ENCODE measurements at places on chromosomes 1 and 21. TPM values are rescaled to one million over a fixed set of nuclear protein-coding genes. Genes with fewer than 3 reads are reported as not detected.

DNA sequence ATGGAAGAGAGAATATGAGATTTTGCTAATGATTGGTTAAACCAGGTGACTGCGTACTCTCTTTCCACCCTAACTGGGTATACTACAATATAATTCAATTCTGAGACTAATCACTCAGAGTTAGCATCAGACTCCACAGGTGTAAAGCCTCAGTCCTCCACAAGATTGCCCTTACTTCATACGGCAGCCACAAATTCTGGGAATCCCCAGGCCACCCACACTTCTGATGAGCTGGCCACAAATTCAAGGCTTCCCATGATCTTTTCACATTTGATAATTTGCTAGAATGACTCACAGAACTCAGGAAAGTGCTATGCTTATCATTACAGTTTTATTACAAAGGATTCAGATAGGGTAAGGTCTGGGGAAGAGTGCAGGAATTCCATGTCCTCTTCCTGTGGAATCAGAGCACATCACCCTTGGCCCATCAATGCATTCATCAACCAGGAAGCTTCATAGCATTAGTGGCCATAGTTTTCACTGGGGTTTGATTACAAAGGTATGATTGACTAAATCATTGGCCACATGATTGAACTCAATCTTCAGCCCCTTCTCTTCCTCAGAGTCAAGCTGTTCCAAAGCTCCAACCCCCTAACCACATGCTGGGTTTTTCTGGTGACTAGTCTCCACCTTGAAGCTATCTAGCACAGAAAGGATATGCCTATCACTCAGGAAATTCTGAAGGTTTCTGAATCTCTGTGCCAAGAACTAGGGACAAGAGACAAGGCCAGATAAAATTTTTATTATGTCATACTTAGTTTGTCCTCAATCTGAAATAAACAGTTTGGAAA lies 131.7 kb downstream of the HHIPL2 start:
- ATAC-seq, result no peak

- ATAC-seq, result peak; percentile 66
Measured at GRCh38 chr1:228646717-228647522, 88.4 kb upstream of the RHOU start.

DNA sequence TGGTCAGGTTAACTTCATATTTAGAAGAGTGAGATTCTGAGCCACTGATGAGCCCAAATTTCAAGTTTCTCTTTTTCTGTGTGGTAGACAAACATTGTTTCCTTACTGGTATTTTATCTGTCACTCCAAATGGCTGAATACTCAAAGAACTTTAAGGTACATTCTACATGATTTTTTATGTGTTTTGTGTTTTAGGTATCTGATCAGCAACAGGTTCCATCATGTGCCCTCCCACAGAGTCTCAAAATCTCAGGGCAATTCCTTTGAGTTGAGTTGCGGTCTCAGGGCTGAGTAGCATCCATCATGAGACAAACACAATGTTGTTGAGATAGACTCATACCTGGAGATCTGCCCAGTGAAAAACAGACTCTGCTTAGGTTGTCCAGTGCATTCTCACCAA lies 14.7 kb upstream of the CEP350 start:
- no peak for ATAC-seq

- no peak for ATAC-seq
Measured at GRCh38 chr1:179818260-179818659, 59.3 kb downstream of the TOR1AIP2 start.

- ATAC-seq, result no peak
Measured at GRCh38 chr1:205926213-205926612, 17.0 kb downstream of the SLC26A9 start.

DNA sequence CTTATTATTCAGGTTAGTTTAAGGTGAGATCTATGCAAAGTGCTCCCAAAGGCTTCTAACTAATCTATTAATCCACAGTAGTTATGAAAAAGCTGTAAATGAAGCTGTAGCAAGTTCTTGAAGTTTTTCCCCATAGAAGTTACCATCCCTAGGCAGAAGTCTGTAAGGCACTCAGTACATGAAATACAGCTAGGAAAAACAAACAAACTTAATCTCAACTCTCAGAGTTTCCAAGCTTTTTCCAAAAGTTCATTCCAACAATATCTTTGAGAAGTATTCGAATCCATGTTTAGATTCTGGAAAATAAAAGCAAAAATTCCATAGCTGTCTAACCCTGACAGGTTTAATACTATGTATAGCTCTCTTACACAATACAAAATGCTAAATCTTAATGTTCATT lies 41.2 kb downstream of the SORT1 start:
- ATAC-seq, result no peak

DNA sequence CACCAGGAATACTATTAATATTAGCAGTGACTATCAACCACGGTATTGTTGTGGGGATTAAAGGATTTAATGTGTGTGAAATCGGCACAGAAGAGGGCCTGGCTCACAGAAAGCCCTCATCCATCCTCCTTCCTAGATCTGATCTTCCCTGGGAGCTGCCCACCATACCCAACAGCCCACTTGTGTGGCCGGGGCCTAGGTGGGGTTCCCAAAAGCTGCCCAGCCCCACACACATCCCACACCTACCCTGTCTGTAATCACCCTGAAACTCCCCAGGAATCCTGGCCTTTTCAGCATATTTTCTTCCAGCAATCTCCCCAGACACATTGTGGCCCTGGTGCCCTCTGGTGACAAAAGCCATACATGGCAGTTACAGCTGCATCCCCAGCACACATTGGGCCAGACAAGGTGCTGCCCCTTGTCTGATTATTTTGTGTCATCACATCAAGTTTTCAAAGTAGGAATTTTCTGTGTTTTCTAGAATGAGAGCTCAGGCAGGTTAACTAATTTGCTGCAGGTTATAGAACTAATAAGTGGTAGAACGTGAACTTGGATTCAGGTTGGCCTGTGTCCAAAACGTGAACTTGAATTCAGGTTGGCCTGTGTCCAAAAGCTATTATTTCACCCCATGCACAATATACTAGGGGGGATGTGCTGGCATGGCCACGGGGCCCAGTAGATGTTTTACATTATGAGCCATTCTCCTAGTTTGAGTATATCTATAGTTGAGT lies 5.3 kb upstream of the SLC6A9 start:
- peak; percentile 72 for ATAC-seq

DNA sequence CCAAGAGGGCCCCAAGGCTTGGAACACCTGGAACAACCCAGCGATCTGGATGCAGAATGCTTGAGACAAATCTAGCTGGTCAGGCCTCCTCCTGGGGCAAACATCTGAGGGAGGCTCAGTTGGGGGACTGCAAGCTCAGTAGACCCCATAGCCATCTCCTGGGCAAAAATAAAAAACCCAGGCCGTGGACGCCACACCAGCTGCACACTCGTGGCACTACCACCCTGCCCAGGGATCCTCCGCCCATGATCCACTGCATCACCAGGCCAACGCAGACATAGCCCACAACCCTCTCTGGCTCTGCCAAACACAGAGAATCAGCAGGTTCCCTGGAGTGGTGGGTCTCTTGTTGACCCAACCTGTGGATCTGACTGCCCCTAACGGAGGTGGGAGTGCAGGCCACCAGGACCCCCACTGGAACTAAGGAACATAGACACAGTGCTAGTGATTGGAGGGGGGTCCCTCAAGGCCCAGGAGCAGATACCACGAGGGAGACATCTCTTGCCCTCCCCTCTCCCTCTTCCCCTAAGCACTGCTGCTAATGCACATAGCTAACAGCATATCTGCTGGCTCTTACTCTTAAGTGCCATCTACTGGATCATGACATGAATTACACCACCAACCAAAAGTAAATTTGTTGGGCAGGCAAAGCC lies 147.2 kb downstream of the CHD1L start:
- ATAC-seq, result peak; percentile 84

DNA sequence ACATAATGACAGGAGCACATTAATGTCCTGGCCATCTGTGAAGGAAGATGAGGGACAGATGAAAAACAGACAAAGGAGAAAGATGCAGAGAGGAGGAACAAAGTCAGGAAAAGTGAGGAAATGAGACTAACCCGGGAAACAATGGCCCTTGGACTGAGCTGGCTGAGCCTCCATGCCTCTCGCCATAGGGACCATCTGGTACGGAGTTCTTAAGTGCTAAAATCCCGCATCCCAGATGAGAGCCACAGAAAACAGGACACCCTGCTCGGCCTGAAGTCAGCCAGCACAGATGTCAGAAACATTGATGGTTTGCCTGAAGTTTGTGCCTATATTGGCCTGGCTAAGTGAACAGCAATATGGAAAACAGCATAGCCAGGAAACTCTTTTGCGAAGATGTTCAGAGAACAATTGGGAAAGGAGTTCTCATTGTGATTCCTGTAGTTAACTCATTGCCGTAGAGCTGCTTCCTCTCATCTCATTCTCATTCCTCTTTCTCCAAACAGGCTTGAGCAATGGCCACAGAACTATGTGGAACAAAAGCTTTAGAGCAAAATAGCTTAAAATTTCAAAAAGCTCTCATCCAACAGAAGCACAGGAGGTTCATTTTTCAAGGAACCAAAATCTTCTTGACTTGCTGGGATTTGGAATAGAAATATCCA lies 96.6 kb downstream of the ASTN1 start:
- ATAC-seq, result no peak

DNA sequence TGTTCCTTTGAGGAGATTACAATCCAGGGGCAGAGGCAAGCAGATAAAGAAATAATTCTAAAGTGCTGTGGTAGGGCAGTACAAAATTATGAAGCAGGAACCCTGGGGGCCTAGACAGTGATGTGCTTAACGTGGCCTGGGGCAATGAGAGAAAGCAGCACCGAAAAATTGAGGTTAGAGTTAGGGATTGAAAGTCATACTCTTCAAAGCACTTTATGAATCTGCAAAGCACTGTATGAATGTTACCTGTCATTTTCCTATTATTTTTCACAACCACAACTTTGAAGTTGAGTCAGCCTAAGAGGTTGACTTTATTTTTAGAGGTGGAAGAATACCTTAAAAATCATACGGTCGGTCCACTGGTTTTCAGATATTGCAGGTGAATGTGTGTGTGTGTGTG lies 183.4 kb upstream of the NFIA start:
- no peak for ATAC-seq

DNA sequence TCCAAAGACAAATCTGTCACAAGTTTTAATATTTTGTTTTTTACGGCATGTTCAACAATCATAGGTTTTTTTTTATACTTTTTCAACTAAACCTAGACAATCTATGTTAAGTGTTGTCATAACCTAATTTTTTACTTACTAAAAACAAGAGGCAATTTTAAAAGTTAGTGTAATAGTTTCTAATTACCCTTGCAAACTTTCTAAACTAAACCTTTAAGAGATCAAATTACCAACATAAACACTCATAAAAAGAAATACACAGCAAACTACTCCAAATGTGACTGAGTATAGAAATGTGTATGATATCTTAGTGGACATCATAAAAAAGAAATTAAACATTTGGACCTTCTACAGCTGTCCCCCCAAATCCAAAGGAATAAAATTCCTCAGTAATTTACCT lies 10.0 kb downstream of the ZNF281 start:
- no peak for ATAC-seq

GRCh38 chr1:110639724-110640386 lies 33.7 kb upstream of the KCNA2 start:
- no peak for ATAC-seq

DNA sequence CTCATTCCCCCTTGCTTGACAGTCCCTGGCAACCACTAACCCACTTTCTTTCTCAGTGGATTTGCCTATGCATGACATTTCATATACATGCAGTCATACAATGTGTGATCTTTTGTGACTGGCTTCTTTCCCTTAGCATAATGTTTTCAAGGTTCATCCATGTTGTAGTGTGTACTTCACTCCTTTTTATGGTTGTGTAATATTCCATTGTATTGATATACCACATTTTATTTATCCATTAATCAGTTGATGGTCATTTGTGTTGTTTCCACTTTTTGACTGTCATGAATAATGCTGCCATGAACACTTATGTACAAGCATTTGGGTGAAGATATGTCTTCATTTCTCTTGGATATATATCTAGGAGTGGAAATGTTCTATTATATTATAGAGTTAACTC lies 127.7 kb upstream of the GRIK3 start:
- ATAC-seq, result no peak

DNA sequence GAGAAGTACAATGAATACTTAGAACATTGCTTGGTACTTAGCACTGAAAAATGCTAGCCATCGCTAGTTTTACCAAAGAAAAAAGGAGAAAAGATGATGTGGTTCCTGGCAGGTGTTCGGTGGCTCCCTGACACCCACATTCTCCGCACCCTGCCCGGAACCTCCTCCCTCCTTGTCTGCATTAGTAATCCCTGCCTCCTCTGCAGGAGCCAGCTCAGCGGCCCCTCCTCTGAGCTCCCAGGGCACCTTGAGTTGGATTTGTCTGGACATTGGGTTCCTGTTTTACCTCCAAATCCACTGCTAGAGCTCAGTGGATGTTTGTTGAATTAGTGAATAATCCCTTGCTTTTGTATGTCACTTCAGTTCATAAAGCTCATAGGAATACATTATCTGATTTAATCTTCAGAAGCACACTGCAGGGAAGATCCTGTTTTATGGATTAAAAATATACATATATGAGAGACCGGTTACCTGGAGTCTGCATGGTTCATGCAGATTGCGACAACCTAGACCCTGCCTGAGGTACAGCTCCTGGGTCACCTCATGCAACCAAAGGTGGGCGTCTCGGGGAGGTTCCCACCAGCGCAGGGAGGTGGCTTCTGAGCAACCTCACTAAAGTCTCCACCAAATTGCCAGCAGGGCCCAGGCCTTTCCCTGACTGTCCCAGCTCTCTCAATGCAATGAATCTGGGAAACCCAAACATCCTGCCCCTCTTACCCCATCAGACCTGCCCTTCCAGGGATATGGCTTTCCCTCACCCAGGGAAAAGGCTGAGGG lies 24.2 kb downstream of the PCAT6 start:
- no peak for ATAC-seq

DNA sequence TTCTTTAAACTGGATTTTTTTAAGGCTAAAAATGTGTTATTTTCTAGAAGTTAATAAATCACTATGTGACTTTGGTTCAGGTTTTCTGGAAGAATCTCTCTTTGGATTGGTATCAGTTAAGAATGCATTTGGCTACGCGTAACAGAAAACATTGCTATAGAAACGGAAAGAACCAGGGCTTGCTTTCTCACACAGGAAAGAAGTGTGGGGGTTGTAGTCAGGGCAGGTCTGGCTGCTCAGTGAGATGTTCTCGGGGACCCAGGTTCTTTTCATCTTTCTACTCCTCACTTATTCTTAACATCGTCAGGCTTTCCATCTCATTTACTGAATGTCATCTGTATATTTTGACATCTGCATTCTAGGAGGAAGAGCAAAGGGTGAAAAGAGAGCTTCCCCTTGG lies 191.4 kb downstream of the ZBTB18 start:
- no peak for ATAC-seq

GRCh38 chr1:109089242-109090015 lies 1.1 kb upstream of the TMEM167B start:
- peak; percentile 32 for ATAC-seq

GRCh38 chr1:41371630-41372599 lies 10.7 kb downstream of the FOXO6 start:
- peak; percentile 93 for ATAC-seq

Gene TMEM240
- total RNA-seq, result 10.7 TPM

Gene ATAD3A
- 29.2 TPM for total RNA-seq

Gene CYP4X1
- total RNA-seq, result 52.7 TPM

Gene TTC3
- total RNA-seq, result 448 TPM

Gene LRRC39
- 2.6 TPM for total RNA-seq

Gene NMNAT2
- total RNA-seq, result 0.25 TPM
